ENCODE measurements at places on chromosomes 12 and 14. TPM values are rescaled to one million over a fixed set of nuclear protein-coding genes. Genes with fewer than 3 reads are reported as not detected.

Gene NXPH4
- 0.73 TPM for total RNA-seq

Gene KRT86
- not detected for total RNA-seq

Gene HOXC5
- total RNA-seq = 2.2 TPM

Gene ARHGAP9
- under 0.01 TPM for total RNA-seq

Gene RNASE1
- not detected for total RNA-seq

Gene PLEKHG7
- not detected for total RNA-seq

Gene CMAS
- 19.1 TPM for total RNA-seq

Gene KRT75
- total RNA-seq = not detected

Gene PTPRO
- 0.20 TPM for total RNA-seq

Gene DLGAP5
- 33.8 TPM for total RNA-seq

Gene NELL2
- total RNA-seq = 0.37 TPM

Gene PLA2G1B
- not detected for total RNA-seq

Gene TEAD4
- total RNA-seq = 22.7 TPM

Gene AKAP3
- 1.1 TPM for total RNA-seq

Gene MANSC4
- total RNA-seq = not detected

Gene LYZ
- total RNA-seq = not detected

Gene CPNE6
- not detected for total RNA-seq

Gene SYT10
- total RNA-seq = not detected

Gene EMP1
- 210 TPM for total RNA-seq

Gene IKBIP
- total RNA-seq = 55.5 TPM

Gene KLRD1
- under 0.01 TPM for total RNA-seq

Gene TRPV4
- total RNA-seq = 0.59 TPM

Gene KRT78
- total RNA-seq = not detected

Gene WNT5B
- total RNA-seq = 56.6 TPM

Gene BDKRB2
- 77.9 TPM for total RNA-seq

Gene IAPP
- total RNA-seq = not detected

Gene HSP90B1
- total RNA-seq = 456 TPM

Gene TSPAN19
- total RNA-seq = under 0.01 TPM

Gene INHBE
- not detected for total RNA-seq

Gene SLC4A8
- 1.5 TPM for total RNA-seq

Gene CIDEB
- 2.2 TPM for total RNA-seq

Gene AGAP2
- 0.39 TPM for total RNA-seq

Gene RERG
- total RNA-seq = not detected

Gene CIT
- total RNA-seq = 56.9 TPM

Gene CD69
- total RNA-seq = not detected

Gene DCP1B
- 15.4 TPM for total RNA-seq

Gene RIPK3
- 3.7 TPM for total RNA-seq

Gene PTPN21
- total RNA-seq = 7.8 TPM

Gene SLCO1A2
- not detected for total RNA-seq

Gene PRKAG1
- total RNA-seq = 69.8 TPM

All from subcutaneous preadipocyte (primary cell).